ENCODE measurements at places on chromosomes 7 and 10.

- no peak for DNase-seq
Observed at GRCh38 chr10:101444058-101444898, 90.3 kb downstream of the BTRC start.

- no peak for DNase-seq
Observed at GRCh38 chr7:127933146-127933545, 98.1 kb downstream of the LRRC4 start.

DNA sequence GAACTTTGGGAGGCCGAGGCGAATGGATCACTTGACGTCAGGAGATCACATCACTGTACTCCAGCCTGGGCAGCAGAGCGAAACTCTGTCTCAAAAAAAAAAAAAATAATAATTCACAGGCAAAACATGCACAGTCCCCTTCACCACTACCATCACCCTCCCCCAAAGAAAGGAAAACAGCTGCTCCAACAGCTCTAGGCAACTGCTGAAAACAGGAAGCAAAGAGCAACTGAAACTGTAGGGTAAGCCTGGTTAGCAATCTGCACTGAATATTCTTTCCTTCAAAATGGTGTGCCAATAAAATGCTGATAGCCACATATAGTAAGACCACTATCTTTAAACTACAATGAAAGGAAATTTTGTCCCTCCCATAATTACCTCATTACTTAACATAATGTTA, 11.8 kb downstream of the NT5C2 start:
- DNase-seq = no peak

DNA sequence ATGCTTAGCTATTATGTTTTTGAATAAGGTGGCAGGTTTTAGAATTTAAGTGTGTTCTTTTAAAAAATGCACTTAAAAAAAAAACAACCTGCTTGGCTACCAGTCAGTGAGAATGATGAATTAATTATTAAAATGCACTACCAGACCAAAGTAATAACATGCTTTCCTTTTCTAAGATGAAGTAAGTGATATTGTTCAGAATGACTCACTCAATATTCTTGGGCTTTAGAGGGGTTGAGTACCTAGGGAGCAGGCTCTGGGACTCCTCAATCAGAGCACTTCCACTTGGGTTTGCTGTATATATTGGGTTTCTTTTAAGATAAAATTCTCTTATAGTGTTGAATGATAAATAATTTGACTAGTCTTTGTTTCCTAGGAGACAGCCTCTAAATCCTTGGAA, 8.6 kb downstream of the STAM start:
- no peak for DNase-seq

DNA sequence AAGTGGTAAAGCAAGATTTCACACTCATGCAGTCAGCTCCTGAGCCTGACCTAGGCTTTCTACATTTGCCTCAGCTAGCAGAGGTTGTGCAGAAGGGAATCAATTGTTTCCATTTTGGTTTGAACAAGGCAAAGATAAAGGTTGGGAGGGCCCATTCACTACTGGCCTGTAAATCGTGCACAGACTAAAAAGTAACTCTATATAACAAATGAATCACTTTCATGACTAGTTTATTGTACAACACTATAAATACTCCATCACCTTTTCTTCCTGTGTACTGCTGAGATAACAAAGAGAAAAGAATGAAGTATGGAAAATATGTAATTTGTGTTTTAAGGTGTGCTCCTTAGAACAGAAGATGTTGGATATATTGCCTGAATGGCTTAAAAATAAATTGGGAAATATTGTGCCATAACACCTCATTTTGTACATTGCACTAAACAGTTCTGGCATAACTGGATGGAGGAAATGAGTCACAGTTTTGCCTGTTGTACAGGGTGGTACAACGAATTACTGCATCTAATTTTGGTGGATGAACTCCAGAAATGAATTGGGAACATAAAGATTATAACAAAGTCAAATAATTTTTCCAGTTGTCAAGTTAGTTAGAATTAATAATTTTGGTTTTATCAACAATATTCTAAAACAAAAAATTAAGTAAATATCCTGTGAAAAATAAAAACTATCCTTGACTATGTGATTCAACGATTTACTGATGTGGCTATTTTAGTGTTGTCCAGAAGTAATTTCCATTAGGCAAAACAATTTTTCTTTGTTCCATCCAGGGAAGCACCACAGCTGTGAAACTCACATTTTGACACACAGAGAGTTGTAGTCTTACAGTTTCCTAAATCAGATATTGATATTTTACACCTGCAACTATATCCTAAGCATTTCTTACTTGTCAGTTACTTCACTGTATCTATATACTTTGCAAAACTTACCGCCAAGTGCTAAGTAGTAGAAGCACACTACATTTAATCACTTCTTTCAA, 18.0 kb downstream of the SEMA3C start:
- no peak for DNase-seq

GRCh38 chr10:126169899-126170298, 218.4 kb downstream of the ADAM12 start:
- no peak for DNase-seq

DNA sequence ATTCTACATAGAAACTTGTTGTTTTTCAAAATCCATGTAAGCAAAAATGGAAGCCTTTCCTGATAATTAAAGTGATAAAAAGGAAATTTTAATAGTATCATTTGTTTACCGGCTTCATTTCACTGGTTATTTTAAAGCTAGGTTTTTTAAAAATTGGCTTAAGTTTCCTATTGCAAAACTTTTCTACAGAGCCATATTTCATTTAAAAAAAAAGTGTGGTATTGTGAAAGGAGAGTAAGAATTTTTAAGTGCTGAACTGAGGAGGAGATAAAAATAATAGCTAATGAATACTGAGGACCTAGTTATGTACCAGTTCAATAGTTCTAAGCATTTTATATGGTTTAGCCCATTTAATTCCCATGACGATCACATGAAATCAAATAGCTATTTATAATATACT, 172.2 kb upstream of the COL1A2 start:
- no peak for DNase-seq

DNA sequence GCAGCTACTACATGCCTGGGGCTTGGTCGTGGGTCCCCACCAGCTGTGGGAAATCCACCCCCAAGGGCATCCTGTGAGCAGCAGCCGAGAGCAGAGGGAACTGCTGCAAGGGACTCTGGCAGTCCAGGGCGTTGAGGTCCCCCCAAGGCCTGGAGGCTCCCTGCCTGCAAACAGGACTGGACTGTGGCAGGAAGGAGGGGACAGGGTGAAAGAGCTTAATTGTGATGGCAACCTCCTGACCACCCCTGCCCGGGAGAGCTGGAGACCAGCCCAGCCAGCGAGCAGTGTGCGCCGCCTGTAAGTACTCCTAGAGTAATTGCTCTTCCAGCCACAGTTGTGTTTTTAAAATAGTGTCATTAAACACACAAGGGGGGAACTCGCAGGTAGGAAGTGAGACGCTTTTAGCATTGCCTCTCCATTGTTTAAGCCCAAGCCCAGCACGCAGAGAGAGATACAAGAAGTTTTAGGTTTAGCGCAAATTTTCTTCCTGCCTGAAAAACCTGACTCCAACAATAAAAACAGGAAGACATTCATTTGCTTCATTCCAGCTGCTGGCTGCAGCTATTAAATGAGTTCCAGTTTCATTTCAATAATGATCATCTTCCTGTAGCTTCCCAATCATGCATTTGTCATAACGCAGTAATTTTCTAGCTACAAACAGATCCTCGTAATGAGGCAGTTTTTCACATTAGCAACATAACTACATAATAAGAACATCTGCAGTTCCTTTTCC, 111.1 kb downstream of the EBF3 start:
- no peak for DNase-seq

DNA sequence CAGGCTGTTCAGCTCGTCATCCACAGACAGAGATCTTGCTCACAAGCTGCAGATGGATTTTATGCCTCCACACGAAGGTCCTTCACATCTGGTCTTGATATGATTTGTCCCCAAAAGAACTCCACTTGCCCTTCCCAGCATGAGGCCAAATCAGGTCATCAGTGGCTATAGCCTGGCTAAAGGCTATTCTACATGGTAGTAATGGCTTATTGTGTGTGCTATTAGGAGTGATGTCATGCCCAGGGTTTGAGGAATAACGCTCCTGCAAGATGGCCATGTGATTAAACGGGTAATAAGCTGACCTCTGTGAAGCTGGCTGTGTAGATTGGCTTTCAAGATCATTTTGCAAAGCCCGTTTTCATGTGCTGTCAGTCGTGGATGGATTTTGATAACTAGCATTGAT, 313.8 kb downstream of the FRMD4A start:
- DNase-seq = no peak

DNA sequence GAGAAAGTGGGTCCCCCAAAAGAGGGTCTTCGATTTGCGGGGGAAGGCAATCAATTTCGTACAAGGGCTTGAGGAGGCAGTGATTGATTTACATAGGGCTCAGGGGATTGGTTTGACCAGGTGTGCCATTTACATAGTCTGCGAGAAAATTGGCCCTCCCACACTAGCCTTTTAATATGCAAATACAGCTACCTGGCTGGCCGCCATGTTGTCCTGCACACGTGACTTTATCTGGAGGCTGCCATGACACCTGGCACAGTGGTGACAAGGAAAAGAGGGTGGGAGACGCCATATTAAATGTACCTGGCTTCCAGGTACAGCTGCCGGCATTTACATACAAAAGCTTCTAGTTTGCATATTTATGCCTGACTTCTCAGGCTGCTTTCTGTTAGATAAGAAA, 1577.2 kb upstream of the LRRTM3 start:
- no peak for DNase-seq

GRCh38 chr10:88103576-88103975, 240.2 kb downstream of the PTEN start:
- DNase-seq = no peak

GRCh38 chr7:157265051-157265450, 71.8 kb upstream of the DNAJB6 start:
- DNase-seq = no peak

- no peak for DNase-seq
Observed at GRCh38 chr10:72086466-72087391, 1.6 kb downstream of the SPOCK2 start.

GRCh38 chr10:116014871-116015582, 258.0 kb downstream of the GFRA1 start:
- no peak for DNase-seq

- no peak for DNase-seq
Observed at GRCh38 chr10:43771675-43772074, 123.0 kb upstream of the ZNF32 start.

GRCh38 chr10:2427412-2427811, 639.9 kb upstream of the PFKP start:
- no peak for DNase-seq

DNA sequence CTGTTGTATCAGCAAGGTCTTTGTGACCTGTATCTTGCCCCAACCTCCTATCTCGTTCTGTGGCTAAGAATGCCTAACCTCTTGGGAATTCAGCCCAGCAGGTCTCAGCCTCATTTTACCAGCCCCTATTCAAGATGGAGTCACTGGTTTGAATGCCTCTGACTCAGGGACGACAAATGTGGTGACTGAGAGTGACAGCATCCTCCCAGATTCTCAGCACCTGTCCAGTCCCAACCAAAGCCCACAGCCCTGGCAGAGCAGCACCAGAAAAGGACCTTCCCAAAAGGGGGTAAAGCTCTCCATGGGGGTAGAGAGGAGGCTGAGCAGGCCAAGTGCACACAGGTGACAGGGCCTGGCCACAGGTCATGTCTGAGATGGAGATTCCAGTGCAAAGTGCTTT, 35.4 kb upstream of the GPAM start:
- no peak for DNase-seq

GRCh38 chr7:34844936-34845665, 187.1 kb downstream of the NPSR1 start:
- no peak for DNase-seq

DNA sequence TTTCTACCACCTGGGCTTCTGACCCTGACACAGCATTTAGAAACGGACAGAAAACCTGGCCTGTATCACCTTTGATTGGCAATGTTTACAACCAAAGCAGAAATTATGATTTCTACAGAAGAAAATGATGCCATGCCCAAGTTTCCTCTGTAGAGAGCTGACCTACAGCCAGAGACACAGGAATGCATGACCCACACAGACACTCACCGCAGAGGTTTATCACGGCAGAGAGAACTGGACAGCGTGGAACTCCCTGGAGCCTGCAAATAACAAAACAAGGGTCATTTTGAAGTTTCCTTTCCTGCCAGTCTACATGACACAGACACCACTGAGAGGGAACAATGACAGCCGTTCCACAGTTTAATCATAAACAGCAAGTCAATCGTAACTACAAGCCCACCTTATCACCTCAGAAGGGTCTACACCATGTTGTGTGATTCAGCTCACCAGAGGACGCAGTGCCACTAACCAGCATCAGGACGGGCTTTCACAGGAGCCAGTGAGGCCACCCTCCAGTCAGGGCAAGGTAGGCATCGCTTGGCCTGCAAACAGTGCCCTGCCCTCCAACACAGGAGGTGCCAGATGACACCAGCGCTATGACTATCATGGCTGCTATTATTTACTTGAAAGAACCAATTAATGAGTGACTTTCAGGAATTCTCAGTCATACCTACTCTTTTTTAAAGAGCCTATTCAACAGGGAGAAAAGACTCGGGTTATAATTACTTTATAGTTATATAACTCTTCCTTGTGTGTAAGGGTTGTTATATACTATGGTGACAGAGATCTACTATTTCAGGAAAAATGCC, 139.9 kb downstream of the TNS3 start:
- DNase-seq = no peak

DNA sequence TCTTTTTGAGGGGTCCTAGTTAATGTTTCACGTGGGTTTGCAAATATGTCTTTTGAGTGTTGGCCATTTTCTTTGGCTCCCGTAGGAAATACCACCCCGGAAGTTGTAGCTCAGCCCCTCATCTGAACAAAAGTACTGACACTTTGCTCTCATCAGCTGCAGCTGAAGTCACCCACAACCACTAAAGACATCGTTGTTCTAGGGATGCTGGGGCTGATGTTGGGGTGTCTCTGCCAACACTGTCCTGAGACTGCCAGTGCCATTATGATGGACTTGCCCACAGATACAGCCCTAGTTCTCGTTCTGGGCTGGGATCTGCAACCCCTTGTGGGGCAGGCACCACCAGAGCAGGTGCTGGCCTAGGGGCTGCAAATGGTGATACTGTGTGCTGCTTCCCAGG, 82.6 kb upstream of the ARHGAP21 start:
- DNase-seq = no peak

GRCh38 chr7:32264702-32265284, 194.6 kb upstream of the PDE1C start:
- no peak for DNase-seq

- no peak for DNase-seq
Observed at GRCh38 chr10:124944982-124945381, 3.1 kb downstream of the ZRANB1 start.

DNA sequence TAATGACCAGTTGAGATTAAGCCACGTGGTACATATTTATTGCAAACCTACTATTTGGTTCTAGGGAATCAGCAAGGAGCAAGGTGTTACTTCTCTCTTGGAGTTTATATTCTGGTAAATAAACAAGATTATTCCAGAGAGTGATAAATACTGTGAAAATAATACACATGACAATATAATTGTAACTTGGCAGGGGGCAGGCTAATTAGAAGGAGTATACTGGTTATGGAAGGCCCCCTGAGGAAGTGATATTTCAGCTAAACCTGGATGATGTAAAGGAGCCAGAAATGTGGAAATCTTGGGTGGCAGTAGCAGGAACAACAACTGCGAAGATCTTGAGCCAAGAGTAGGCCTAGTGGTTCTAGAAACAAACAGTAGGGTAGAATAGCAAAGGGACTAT, 111.8 kb downstream of the SDK1 start:
- DNase-seq = no peak
